GM06990 (cell line): ENCODE measurements at places on chromosomes 7 and 10.
A peak's percentile ranks its signal among the peaks of the same experiment; 100 is the strongest.

- DNase-seq = no peak
Observed at GRCh38 chr7:4018601-4019316, 663.3 kb upstream of the FOXK1 start.

DNA sequence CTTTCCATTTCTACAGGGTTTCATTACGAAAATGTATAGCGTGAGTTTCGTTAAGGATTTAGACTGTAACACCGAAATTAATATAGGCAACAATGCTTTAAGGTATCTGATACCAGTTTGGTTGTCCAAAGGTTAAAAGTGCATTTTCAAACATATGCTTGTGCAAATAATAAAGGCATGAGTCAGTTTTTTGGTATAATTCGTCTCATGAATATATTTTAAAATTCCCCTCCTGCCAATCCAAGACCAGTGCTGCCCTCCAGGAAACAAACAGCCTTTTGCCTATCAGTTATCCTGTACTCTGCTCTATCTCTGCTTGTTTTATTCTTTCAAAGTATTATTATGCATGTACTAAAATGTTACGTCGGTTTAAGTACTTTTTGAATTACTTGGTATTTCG lies 2.0 kb downstream of the LCOR start:
- DNase-seq = peak; percentile 37

- no peak for DNase-seq
Observed at GRCh38 chr7:137919987-137920386, 73.2 kb upstream of the DGKI start.

DNA sequence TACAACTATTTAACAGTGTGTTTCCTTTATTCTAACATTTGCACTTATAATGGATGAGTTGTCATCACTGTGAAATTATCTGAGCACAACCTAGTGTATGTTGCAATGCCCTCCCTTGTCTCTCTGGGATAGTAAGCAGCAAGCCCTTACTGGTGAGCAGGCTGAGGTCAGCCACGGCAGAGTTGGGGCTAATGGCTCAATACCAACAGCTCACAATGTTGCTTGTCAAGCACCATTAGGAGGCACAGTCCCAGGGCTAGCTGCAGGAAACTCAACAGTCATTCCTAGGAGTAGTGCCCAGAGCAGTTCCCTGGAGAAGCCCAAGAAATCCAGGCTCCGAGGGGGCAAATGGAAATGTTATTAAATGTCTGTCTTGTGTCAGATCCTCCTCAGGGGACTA lies 858.4 kb downstream of the GRID1 start:
- no peak for DNase-seq

- DNase-seq = no peak
Observed at GRCh38 chr10:103805781-103806180, 49.6 kb downstream of the SH3PXD2A start.

GRCh38 chr7:65475734-65476319 lies 102.2 kb downstream of the ZNF92 start:
- DNase-seq = peak; percentile 65

DNA sequence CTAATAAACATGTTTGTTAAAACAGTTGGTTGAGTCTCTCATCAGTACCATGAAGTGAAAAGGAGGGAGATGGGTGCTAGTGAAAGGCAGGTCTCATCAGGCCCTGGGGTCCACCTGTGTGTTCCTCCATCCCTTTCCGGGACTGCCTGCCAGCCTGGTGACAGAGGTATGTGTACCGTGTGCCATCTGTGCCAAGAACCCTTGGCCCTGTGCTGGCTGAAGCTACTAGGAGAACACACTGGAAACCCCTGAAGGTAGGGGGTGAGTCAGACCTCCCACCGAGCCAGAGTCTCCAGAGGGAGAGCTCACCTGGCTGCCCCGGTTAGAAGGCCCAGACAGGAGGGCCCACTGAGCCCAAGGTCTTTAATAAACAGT lies 2.3 kb downstream of the DDIT4 start:
- DNase-seq = no peak

GRCh38 chr10:52703898-52704297 lies 68.7 kb downstream of the MBL2 start:
- DNase-seq = peak; percentile 13
